NCI-H1930 (cell line): ENCODE measurements at places on chromosomes 5 and 9.

GRCh38 chr5:61455179-61456006, 123.3 kb downstream of the ZSWIM6 start:
- DNase-seq = no peak

DNA sequence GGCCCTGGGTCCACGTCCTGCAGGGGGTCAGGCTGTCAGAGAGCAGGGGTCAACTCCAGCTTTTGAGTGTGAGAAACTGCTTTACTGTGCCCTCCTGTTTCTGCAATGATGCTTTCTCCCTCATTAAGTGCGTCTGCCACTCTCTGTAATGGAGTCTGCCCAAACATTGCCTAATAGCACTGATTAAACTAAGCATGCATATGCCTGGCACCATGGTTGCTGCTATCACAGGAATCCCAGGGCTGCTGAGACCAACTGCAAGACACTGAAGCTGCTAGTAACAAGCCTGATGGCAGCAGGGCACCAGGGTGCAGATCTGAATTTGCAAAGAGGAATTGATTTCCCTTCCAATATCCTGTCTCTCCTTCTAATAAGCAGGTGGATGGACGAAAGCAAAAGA, 125.3 kb downstream of the SLC24A2 start:
- DNase-seq = no peak

GRCh38 chr9:101836021-101836420, 97.6 kb upstream of the GRIN3A start:
- DNase-seq = no peak

- no peak for DNase-seq
These were observed 97.1 kb upstream of the IL12B start for GRCh38 chr5:159427180-159428012.

GRCh38 chr9:117035546-117035945, 348.4 kb downstream of the TRIM32 start:
- DNase-seq = no peak

GRCh38 chr5:52798938-52799337, 11.2 kb downstream of the ITGA1 start:
- DNase-seq = no peak

- DNase-seq = no peak
These were observed 78.0 kb downstream of the ARHGAP26 start for GRCh38 chr5:142847898-142848790.

DNA sequence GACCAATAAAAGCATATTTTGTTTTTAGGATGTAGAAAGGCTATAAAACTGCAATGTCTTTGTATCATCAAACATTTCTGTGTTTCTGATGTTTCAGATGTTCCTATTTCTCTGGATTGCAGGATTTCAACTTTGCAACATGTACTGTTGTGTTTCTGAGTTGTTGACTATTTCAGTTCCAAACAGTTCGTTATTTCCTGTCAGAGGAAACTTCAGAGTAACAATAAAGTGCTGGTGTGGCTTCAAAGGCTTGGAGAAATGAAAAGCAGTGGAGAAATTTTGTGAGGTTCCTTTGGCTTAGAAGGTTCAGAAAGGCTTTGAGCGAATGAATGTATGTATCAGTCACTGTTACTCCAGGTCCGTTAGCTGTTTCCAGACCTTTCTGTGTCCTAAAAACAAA, 17.2 kb downstream of the TJP2 start:
- no peak for DNase-seq

- no peak for DNase-seq
These were observed 36.7 kb upstream of the ZCCHC7 start for GRCh38 chr9:37083654-37084053.

DNA sequence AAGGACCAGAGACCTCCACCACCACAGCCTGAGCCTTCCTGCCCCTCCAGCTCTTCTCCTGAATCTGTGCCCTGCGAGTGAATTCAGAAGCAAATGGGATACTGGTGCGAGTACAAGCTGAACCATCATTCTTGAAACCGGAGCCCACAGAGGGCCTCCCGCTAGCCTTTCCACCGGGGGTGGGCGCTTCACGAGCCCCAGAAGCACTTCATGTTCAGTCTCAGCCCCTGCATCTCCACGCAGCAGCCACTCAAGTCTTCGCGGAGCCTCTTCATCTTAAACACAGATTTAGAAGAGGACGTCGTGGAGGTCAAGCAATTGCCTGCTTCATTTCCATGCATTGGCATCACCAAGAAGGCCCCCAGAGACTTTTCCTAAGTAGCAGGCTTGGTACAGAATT, 26.0 kb upstream of the OLFM1 start:
- no peak for DNase-seq

DNA sequence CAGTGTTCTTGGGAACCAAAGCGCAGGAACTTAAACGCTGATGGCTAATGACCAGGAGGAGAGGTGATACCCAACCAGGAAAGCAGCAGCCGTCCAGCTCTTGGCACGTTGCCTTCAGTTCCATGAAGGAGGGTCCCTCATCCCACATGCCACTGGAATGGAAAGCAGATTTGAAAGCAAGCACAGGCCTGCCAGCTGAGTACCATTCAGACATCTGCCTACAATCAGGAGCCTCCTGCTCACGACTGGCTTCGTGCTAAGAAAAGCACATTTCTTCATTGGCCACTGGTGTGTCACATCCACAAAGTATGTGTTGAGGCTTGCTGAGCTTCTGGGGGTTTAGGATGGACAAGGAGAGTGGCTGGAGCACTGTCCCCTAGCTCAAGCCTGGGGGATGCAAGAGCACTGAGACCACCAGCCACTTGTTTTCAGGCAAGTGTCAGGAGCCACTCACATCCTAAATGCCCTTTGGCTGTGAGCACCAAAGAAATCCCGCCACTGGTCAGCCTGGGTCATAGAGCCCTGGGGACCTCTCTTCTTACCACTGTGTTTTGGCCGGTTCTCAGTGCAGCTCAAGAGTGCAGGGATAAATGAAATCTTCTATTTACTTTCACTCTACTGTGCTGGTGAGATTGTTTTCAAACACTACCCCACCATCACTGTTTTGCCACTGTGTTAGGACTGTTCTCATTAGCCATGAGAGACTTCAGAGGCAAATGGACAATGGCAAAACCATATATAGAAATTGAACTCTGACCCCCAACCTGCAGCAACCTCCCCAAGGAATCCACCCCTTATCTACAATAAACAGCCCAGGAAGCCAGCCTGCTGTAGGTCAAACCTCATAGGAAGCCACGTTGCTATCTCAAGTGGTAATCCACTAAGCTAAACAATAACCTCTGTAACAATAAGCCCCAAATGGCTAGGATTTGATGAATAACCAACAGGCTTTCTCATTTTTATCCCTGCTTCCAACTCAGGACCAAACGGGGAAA, 58.3 kb downstream of the MTX3 start:
- DNase-seq = no peak

DNA sequence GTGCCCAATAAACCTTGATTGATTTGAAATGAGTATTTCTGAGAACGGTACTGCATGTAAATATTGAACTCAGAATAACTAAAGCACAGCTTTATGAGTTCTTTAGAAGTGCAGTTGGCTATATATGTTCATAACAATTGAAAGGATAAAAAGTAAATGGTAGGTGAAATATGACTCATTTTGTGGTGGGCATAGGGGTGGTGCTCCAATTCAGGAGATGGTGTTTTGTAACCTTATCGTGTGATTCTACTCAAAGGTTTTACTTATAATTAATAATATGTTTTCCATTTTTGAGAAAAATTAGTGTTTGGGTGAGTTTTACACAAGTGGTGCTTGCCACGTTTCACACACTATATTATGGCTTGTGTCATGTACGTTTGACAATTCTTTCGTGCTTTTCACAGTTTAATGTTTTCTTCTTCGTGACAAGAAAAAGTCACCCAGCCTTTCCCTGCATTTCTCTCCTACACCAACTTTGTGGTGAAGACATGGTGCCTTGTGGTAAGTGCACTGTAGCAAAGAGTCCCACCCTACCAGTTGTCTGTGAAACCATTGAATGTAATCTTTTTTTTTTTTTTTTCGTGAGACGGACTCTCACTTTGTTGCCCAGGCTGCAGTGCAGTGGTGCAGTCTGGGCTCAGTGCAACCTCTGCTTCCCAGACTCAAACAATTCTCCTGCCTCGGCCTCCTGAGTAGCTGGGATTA, 492.5 kb upstream of the SGCD start:
- DNase-seq = no peak

DNA sequence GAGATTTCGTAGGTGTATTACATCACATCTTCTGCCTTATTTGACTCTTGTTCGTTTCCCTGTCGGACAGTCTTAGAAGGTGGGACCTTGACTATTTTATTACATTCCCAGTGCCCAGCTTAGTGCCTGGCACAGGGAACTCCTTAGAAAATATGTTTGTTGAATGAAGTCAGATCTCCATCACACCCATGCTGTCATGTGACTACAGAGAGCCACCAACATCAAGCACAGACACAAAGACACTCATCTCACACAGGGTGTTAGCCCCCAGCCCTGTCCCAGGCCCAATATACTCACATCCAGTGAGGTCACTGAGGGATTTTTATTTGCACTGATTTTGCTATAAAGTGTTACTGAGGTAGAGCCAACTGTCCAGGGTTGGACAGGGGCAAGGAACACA, 692 bp upstream of the SRA1 start:
- no peak for DNase-seq

DNA sequence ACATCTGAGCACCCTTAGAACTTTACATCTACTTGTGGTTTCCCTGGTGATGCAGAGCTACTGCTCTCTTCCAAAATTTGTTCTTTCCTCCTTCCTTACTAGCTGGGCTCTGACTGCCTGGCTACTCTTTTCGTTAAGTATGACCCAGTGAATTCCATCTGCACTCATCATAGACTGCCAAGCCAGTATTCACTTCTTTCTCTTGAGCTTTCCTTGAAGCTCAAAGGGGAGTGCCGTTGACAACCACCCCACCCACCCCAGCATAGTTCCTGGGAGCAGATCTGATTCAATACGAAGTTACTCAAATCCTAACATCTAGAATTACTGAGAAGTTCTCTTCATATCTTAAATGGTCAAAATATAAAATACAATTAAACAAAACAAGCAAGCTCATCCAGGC, 190.5 kb downstream of the ADAMTS12 start:
- DNase-seq = no peak

DNA sequence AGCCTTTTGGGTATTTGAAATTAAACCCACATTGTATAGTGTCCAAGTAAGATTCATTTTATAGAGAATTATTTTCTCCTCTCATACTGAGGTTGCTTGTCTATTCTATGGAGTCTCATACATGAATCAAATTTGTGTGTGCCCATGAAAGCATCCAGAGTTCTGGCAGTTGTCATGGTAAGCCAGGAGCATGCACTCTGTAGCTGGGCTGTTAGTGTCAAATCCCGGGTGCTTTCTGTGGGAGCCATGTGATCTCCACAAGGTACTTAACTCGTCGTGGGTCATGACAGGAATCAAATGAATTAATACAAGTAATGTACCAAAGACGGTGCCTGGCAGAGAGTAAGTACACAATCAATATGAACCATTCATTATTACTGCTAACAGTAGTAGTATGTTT, 58.7 kb downstream of the FBXL7 start:
- no peak for DNase-seq

GRCh38 chr5:98517560-98518366, 255.7 kb upstream of the RGMB start:
- no peak for DNase-seq

- no peak for DNase-seq
These were observed 89.7 kb upstream of the PRLR start for GRCh38 chr5:35320029-35320428.

- no peak for DNase-seq
These were observed 30.9 kb downstream of the GALNT10 start for GRCh38 chr5:154221371-154221896.

- DNase-seq = no peak
These were observed 364.2 kb downstream of the OSTF1 start for GRCh38 chr9:75452512-75452911.

DNA sequence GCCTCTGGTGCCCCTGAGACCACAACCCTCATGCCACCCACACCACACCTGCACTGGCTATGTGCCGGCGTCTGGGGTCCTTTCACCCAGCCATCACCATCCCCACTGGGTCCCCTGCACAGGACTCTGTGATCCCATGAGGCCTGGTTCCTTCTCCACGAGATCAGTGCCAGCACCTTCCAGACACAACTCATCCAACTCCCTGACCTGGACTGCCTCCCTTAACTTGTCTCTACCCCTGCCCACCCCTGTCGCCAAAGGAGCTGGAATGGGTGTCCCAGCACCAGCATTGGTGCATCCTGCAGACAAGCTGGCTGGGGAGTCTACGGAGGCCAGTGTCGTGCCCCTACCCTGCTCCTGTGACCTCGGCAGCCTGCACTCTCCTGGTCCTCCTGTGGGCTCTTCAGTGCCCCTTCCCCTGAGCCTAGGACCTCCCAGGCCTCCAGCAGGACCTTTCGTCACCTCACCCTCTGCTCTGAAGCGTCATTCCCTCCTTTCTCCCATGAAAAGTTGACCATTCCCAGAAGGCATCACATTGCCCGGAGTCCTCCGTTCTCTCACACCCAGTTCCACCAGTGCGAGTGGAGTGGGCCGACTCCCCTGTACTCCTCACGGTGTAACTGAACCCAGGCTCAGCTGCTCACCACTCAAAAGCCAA, 87.7 kb downstream of the NSUN2 start:
- DNase-seq = no peak

DNA sequence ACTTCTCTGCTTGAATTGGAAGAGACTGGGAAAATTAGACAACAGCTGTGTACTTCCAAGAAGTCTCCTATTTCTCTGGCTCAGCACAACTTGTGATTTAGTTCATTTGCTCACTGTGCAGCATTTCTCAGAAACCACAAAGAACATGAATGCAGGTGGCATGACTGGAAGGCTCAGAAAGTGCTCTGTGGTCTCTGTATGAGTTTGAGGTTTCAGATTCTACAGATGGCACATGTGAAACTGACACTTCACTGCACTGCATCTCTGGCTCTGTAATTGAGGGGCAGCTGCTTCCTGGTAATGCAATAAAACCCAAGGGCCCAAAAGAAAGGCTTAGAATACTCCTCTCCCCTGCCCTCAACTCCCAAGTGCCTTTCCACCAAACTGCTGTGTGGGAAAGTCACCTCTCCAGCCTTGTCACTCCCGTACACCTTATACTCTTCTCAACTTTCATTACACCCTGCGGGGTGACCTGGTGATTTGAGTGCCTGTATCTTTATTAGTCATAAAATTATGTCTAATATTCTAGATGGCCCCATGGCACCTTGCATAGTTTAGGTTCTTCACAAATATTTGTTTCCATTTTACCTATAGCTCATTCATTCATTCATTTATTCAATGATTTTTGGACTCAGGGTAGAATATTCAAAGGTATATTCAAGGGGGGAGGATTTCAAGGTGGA, 82.5 kb downstream of the ESM1 start:
- no peak for DNase-seq

DNA sequence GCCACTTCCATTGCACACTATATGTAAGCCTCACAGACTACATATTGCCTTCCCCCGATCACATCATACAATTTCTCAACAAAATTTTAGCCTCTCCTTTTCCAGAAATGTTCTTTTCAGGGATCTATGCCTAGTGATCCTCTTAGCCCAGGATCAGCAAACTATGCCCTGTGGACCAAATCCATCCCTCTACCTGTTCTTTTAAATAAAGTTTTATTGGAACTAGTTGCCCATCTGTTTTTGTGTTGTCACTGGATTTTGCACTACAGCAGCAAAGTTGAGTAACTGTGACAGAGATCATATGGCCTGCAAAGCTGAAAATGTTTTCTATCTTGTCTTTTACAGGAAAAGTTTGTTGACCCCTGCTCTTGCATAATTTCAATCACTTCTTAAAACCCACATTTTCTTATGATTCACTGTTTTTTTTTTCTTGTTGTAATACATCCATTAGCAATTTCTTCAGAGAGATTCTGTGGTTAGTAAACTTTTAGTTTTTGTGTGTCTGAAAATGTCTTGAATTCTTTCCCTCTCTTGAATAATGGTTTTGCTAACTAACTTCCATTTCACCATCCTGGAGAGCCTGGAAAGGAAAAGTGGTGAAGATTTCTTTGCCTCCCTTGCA, 7.1 kb downstream of the TXNDC8 start:
- DNase-seq = no peak
